Activated naive CD4-positive, alpha-beta T cell treated with anti-CD3 and anti-CD28 coated beads, Interleukin-2, amount 50 U/mL, for 16 hours (primary cell): ENCODE measurements at places on chromosomes 12 and 14.

- no peak for DNase-seq
Observed at GRCh38 chr12:33581613-33582122, 142.0 kb upstream of the SYT10 start.

- no peak for DNase-seq
Observed at GRCh38 chr12:20620261-20620660, 74.9 kb upstream of the SLCO1C1 start.

DNA sequence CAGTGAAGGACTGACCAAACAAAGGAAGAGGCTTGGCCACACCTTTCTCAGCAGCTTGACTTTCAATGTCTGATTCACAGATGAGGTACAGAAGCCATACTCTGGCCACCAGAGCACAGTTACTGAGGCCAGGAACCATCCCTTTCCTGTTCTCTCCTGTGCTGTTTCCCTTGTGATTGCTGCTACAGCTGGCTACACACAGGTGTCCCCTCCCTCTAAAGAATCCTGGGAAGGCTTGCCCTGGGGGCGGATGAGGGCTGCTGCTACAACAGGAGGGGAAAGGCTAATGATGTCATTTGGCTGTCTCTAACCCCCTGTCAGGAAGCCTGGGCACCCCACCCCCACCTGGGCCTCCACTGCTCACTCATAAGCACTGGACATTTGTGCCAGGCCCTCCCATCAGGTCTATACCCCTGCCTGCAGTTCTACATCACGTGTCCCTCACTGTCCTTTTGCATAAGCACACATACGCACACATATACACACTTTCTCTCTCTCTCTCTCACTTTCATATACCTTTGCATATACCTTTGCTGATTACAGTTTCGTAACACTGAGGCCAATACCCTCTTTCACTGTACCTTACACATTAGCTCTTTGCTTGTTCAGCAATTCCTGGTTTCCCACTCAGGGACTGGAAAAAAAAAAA lies 41.4 kb downstream of the PRPF40B start:
- no peak for DNase-seq

DNA sequence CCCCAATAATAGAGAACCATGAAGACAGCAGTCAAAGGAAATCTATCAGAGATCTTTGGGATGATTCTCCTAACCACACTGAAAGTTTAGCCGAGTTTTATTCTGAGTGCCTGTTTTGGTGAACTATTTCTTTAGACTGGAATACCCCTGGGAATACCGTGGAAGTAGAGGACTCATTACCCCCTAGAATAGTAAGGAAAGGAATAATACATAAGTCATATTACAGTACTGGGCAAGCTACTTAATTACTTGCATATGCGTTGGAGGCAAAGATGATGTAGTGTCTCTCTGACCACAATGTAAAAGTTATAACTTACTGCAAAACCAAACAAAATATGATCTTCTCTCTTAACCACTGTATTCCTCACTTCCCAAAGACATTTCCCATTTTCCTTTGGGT lies 25.5 kb downstream of the ZC2HC1C start:
- DNase-seq, result no peak

DNA sequence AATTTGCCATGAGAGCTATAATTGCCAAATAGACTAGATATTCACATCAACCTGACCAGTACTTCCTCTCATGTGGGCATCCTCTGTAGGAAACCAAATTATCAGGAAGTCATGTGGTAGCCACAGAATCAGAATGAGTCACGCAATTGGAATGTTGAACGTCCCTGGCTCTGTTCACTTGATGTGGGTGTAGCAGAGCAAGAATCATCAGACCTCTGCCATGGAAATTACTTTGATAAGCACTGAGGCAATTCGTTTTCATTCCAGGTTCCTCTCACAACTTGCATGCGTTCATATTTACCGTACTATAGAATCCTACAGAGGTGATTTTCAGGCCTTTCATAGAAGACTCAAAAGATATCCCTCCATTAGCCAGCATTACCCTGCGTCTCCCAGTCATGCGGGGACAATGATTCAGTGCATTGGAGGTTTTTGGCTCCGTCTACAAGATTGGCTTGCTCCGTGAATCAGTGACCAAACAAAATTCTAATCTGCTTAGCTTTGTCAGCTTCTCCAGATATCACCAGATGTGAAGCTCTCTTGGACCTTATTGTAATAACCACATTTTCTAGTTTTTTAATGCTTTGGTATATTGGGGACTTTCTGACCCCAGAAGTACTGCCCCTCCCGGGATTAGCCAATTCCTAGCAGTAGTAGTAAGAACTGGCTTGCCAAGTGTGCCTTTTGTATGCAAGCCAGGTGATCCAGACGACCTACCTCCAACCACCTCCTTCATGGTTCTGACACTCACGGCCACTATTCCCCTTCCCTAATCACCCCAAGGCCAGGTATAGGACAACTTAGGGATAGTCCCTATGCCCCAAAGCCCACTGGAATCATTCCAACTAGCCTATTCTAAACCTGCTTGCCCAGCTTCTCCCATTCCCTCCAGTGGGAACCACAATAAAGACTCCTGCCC lies 133.4 kb downstream of the KICS2 start:
- no peak for DNase-seq

- no peak for DNase-seq
Observed at GRCh38 chr12:89706986-89707702, 1.5 kb downstream of the ATP2B1 start.

- no peak for DNase-seq
Observed at GRCh38 chr12:59365133-59365532, 230.7 kb upstream of the SLC16A7 start.

DNA sequence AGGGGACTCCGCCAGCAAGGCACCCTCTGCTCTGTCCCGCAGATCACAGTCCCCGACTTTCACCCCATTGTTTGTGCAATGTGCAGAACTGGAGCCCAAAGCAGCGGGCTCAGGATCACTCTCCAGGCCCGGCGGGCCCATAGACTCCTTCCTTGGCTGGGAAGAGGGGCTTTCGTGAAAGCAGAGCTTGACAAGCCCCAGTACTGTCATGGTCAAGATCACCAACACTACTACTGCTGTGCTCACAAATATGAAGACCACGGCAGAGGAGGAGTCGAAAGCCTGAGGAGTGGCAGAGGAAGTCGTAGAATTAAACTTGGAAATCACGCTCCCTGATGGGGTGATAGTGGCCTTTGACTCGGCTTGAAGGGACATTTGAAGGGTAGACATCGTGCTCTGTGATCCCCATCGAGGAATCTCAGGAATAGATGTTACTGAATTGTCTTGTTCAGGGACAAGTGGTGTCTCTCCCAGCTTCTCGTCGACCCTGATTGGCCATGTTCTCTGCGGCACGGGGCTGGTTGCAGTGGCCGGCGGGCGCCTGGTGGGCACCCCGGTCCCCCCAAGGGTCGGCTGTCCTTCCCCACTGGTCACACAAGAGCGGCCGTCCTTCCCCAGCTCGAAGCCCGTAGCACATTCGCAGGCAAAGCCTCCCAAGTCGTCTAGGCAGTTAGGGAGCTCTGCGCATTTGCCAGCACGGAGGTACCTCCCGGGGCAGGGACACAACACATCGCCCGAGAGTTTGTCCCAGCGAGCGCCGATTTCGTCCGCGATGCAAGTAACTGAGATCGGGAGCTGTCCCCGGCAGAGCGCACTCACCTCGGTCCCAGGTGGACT lies 1.1 kb downstream of the CLEC14A start:
- no peak for DNase-seq

DNA sequence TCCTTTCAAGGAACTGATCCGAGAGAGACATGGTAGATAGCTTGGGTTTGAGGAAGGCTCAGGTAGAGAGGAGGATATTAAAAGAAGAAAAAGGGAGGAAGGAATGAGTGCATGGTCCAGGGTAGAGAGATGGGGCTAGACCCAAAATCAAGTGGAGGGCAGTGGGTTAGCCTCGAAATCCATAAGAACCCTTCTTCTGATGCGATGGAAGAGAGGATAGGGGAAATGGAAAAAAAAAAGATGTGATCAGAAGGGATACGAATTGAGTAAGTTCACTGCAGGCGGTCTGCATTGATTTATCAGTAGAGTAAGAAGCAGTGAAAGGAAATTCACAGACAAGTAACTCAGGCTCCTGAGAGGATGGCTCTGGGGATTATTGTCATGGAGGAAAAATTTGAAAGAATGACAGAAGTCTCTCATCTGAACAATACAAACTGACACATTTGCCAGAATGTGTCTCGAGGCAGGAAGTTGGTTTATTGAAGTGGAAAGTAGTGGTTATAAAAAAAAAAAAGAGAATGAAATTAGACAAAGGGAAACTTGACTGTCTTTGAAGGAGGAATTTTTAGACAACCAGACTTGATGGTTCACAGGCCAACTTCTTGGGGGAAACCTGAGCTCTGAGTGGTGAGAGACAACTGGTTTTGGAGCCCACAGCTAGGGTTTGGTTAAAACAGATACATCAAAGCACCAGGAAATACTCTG lies 10.2 kb downstream of the PPFIBP1 start:
- no peak for DNase-seq

DNA sequence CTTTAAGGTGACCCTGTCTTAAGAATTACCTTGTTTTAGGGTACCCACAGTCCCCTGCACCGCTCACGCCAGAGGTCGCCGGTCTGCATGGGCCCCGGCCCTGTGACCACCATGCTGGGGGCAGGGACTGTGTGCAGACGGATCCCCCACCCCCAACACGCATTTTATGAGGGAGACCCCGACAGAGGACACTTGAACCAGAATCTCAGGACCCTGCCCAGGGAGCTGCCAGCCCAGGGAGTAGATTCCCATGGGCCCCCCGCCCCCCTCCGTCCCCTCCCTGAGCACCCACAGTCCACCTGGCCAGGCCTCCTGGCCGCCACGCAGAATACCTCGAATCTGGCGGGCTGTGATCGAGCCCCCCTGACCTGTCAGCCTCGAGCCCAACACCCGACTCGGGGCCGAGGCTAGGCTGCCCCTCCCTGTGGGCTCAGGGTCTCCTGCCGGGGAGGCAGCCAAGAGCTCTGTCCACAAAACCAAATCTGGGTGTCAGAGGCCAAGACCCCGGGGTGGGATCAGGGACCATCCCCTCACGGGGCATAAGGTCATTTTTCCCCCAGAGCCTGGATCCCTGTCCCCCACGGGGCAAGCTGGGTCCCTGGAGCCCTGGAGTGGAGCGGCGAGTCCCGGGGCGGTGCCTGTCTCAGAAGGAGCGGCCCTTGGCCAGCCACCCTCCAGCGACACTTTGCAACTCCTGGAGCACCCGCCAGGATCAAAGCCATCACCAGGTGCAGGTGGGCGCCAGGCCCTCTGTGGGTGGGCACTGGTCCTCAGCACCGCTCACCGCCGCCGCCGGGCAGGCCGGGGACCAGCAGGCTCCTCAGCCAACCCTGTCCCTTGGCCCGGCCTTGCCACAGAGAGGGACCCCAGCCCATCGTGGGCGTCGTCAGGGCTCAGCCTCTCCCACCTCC lies 155.8 kb upstream of the PKP2 start:
- no peak for DNase-seq

- DNase-seq, result no peak
Observed at GRCh38 chr14:73833530-73834260, 17.9 kb upstream of the PTGR2 start.

DNA sequence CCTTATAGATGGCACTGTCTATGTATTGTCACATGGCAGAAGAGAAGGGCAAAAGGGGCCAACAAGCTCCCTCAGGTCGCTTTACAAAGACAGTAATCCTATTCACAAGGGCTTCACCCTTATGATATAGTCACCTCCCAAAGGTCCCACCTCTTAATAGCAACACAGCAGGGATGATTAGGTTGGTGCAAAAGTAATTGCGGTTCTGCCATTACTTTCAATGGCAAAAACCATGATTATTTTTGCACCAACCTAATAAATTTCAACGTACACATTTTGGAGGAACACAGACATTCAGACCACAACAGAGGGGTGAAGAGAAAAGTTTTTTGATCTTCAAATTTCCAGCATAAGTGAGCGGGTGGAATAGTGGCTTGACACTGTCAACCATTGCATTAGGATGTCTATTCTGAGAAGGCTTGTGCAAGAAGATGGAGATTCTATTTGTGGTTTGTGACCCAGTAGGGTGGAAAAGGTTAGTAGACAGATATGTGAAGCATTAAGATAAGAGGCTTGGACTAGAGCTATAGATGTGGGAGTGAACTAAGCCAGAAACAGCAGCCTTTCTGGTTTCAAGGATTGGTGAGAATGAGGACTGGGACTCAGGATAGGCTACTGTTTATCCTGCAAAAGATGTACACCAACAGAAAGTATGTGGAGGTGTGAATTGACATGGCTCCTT lies 75.5 kb upstream of the CPSF6 start:
- DNase-seq, result no peak

DNA sequence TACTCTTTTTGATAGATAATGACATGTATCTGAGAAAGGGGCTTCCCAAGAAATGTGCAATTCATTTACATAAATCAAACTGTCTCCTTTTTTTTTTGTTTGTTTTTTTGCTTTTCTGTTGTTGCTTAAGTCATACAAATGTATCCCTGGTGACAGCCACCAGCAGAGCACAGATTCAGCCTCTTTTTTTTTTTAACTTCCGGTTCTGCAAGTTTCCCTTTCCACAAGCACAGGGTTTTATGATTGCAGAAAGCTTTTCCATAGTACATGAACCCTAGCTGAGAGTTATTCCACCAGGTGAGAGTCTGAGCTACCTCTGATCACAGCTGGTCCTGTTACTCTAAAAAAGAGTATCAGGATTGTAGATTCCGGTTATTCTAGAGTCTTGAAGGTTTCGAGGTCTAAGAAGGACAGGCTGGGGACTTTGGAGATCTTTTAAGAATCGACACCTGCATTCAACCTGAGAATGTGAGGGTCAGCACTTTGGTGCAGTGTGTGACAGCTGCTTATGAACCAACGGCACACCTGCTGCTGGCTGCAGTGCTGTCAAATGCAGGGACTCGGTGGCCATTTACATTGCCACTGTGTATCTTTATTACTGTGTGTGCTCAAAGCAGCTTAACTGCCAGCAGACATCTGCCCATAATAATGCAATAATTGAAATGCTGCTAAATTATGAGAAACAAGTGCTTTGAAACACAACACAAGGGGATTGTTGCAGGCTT lies 551.7 kb downstream of the NRXN3 start:
- DNase-seq, result no peak

DNA sequence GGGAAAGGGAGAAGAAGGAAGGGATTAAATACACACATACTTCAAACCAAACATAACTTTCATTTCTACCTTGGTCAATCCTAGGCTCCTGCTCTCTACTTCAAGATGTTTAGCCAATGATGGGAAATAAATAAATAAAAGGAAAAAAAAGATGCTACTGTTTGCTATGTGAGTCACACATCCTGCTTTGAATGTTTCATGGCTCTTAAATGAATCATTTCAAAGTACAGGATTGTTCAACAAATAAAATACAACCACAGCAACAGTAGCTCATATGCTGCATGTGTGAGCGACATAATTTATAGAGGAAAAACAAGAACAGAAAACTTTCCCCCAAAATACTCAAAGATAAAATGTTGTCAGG lies 54.3 kb upstream of the NPFF start:
- no peak for DNase-seq

DNA sequence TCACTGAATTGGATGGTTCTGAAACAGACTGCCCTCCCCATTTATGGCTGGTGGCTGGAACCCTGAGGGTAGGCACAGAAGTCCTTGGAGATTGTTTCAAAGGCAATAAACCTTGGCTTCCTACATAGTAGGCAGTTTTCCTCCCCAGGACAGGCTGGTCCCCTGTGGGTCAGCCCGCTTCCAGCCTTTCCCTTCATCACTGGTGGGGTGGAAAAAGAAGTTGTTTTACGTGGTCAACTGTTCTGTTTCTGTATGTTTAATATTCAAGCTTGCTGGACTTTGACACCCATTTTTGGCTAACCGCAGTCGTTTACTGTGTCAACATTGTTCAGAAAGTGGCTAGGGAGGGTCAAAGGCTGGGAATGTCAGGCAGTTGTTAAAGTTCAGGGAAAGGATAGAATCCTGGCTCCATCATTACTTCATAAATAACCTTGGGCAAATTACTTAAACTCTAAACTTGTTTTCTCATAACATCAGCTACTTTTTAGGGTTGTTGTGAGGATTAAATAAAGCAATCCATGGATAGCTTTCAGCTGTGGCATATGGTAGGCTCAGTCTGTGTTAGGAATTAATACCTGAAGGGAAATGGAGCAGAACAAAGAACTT lies 2.4 kb downstream of the KLHDC2 start:
- no peak for DNase-seq
